HS-27A (cell line): ENCODE measurements at places on chromosomes 7 and 10.

- no peak for DNase-seq
Measured at GRCh38 chr7:98956469-98956868, 78.1 kb downstream of the TRRAP start.

DNA sequence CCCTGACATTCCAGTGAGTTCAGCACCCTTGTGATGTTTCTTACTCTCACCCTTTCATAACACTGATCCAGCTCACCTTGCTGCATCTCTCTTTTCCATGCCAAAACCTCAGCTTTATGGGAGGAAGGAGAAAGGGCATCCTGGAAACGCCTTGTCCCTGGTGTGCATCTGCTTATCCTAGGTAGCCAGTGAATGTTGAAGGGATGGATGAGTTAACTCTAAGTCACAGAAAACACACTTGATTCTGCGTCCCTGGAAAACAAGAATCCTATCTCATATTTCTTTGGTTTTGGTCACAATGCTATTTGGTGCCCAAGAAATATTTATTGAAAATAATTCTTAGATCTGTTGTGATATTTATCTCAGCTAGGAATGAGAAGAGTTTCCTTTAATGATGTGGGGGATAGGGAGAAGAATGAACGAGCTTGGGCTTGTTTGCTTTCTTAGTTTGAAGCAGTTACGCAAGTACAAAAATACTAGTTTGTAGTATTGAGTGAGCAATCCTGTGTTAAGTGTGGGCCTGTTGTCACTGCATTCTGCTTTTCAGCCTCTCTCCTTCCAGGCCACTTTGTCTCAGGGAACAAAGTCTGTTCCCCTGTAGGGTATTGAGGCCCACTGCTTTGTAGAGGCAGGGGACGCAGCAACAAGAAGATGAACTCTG, 126.5 kb downstream of the ARID5B start:
- DNase-seq: no peak

GRCh38 chr10:5453749-5454489, 41.6 kb downstream of the NET1 start:
- no peak for DNase-seq

DNA sequence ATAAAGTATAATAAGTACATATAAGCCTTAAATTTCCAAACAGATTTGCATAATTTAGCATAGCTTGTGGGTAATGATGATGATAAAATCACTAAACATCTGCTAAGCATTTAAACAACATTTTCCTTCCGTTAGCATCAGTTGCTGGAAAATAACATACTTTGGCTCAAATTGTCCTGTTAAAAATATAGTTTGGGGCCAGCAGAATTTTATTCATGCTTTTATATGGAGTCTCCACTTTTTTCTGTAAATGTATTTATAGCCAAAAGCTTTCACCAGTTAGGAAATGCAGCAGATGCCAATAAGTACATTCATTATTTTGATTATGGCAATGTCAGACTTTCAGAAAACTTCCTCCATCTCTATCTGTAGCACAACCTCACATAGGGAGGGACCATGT, 107.2 kb downstream of the CNTNAP2 start:
- no peak for DNase-seq

- no peak for DNase-seq
Measured at GRCh38 chr10:114391599-114391998, 12.7 kb downstream of the AFAP1L2 start.

DNA sequence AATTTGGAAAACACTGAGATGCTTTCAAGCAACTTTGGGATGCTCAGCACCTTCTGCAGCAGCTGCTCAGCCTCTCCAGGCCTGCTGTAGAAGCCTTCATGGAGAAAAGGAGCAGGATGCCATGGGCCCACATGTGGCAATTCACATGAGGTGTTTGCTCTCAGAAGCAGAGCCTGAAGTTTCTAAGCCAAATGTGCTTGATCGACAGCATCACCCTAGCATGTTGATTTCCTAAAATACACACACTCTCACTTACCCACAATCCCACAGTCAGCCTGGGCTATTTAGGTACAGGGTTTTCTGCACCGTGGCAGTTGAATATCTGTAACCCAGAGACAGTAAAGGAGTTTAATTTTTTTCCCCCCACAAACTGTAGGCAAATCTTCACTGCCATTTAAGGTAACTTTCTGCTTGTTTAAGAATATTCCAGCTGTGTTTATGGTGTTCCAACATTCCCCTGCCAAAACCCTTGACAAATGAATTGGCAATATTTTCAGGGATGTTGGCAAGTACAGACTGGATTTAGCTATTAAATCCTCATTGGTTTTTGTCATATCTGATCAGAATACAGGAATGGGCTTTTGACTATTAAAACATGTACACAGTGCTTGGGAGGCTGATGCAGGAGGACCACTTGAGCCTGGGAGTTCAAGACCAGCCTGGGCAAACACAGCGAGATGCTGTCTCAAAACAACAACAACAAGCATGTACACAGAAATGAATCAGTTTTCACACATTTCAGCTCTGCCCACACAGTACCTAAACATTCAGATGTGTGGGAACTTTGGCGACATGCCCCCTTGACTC, 244.2 kb downstream of the CELF2 start:
- no peak for DNase-seq
